ENCODE measurements at places on chromosomes 7 and 10.

DNA sequence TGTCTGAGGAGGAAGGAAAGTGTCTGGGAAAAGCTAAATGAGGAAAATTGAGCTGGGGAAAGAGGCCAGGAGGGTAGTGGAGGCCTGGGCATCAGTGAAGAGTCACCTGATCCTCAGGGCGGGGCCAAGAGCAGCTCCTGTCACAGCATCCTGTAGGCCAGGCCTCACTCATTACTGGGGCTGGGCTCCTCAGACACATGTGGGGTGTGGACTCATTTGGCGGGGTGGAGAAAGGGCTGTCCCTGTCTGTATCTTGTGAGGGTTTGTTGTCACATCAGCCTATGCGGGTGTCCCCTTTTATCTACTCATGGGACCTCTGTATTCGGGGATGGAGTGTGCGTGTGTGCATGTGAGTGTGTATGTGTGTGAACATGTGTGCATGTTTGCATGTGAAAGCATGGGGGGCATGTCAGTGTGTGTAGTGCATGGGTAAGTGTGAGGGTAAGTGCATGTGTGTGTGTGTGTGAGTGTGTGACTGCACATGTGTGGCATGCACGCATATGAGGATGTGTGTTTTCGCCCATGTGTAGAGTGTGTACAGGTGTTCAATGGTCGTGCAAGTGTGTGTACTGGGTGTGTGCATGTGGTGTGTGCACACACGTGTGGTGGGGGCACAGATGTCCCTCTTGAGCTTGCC is 67.8 kb downstream of the RAMP3 start:
- no peak for DNase-seq

GRCh38 chr7:77827999-77828398 is 29.4 kb downstream of the PHTF2 start:
- no peak for DNase-seq

- no peak for DNase-seq
Observed at GRCh38 chr10:132499367-132499685, 38.3 kb upstream of the INPP5A start.

DNA sequence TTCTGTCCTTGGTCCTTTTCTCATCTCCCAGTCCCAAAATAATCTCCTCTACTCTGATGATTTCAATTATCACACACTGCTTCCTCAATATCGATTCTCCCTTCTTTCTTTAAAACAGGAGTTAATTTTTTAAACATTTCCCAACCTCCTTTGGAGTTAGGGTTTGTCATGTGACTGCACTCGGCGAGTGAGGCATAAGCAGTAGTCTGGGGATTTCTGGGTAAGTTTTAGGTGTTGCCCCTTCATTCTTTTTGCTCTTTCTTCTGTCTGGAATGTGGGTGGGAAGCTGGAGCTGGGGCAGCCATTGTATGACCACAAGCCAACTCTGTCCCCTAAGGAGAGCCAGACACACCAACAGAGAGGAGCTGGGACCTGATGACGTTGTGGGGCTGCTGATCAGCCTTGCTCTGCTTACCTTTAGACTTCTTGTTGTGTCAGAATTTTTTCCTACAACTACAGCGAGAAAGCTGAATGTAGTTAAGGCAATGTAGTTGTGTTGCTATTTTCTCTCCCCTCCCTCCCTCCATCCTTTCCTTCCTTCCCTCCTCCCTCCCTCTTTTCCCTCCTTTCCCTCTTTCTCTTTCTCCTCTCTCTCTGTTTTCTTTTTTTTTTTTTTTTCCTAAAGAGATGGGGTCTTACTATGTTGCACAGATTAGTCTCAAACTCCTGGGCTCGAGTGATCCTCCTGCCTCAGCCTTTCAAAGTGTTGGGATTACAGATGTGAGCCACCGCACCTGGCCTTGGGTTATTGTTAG is 6.5 kb upstream of the TSPAN14 start:
- DNase-seq = no peak

GRCh38 chr7:100952641-100953040 is 3.3 kb downstream of the MUC3A start:
- DNase-seq = no peak

DNA sequence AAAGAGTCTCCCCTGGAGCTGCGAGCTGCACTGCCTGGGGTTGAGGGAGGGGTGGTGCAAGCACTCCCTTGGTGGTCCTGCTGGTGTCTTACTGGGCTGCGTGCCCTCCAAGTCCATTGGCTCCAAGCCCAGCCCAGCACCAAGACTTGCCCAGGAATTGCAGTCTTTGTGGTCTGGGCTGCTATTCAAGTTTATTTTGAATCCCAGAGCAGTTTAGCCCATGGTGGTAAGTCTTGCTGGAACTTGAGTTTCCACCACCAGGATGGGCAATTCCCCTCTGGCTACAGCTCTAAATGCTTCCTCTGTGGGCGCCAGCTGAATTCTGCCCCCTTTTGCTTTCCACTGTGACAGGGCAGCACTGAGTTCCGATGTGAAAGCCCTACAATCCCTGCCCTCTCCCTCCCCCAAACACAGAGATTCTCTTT is 25.1 kb downstream of the GALNT11 start:
- no peak for DNase-seq

DNA sequence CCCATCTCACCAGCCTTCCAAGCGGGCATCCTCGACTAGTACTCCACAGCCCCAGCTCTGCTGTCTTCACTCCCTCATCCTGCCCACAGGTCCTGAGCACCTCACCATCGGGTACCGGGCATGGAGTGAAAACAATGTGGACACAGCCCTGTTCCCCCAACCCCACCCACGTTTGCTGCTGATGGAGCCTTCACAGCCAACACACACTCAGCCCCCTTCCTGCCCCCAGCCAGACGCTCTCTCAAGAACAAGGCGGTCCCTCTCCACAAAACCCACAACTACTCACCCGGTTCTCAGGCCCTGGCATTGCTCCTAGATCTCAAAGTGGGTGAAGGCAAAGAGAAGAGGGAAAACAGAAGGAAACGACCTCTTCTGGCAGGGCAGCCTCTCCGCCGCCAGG is 56.1 kb downstream of the SLIT1 start:
- no peak for DNase-seq

GRCh38 chr10:58475322-58476277 is 37.1 kb upstream of the BICC1 start:
- DNase-seq = no peak

GRCh38 chr10:427761-428519 is 261.5 kb downstream of the DIP2C start:
- no peak for DNase-seq

DNA sequence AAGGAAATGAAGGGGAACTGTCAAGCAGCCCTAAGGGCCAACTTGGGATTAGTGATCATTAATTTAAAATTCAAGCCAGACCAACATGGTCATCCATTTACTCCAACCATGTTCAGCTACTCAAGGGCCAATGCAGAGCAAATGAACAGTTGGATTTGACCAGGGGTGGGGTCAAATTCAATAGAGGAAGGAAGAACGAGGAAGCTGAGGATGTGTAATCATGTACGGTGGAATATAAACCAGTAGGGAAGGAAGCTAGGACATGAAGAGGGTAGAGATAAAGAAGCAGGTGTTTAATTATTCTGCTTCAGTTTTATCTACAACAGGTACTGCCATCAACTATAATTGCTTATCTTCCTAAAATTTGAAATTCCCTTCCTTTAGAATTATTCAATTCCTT is 81.6 kb downstream of the HIBADH start:
- no peak for DNase-seq

DNA sequence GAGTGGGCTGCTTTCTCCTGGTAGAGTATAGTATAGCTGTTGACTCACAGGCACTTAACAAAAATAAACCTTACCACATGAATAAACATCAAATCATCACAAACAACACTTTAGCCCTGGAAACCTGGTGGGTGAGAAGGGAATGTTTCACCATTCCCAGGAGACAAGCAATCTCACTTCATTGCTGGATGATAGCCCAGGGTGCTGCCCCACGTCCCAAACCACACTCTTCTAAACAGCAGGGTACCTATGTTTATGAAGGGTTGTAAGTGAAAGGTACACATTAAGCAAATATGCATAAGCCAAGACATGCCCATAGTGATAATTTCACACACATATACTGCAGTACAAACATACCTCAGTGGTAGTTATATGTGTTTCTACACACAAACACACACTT is 276.2 kb downstream of the FGFR2 start:
- DNase-seq = no peak

DNA sequence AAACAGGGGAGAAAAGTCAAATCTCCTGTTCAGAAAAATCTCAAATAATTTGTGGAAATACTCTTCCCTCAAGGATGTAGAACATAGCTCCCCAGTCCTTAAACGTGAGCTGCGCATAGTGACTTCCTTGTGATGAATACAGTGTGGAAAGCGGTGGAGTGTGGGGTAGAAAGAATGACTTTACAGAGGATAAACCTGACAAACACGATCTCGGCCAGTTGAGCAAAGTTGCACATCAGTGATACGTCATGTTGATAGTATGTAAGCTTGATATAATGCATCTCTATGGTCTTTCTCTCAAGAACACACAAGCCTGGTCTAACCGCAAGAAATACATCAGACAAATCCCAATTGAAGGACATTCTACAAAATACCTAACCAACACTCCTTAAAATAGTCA is 32.0 kb upstream of the ZCCHC24 start:
- DNase-seq = no peak
